ENCODE measurements at places on chromosomes 2 and 18. TPM values are rescaled to one million over a fixed set of nuclear protein-coding genes. Genes with fewer than 3 reads are reported as not detected.

DNA sequence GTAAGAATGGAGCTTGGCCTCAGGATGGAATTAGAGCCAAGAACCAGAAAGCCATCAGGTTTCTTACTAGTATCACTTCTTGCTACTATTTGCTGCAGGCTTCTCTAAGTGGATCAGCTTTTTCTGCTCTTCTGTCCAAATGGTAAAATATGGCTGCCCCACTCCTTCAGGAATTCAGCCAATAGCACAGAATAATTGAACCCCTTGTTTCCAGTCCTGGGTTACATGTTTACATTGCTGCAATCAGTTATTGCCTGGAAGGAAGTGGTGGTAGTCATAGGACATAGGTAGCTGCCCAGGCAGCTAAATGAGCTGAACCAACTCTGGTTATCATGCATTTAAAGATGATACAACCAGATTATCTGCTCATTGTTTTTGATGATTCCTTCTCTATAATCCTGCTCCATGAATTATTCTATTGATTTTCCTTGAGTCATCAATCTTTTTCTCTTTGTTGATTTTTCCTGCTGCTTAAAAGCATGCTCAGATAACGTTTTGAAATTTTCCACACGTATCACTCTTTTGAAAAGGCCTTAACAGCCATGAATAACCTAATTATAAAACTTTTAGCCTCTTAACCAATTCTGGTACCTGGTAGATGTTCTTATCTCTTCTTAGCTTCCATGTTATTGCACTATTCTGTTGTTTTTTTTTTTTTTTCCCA, 12.6 kb downstream of the AGPS start:
- DNase-seq: no peak

- DNase-seq: no peak
These were observed 507.9 kb upstream of the CDH2 start for GRCh38 chr18:28684746-28685355.

- DNase-seq: no peak
These were observed 171.9 kb upstream of the GATA6 start for GRCh38 chr18:21997207-21998143.

- no peak for DNase-seq
These were observed 5.6 kb upstream of the LAMA3 start for GRCh38 chr18:23683671-23684070.

The CPS1 gene
- total RNA-seq: 2.7 TPM

The SIGLEC15 gene
- total RNA-seq: 0.77 TPM

The NEURL3 gene
- not detected for total RNA-seq

All from heart left ventricle (tissue), 16 donors.